H7 (cell line): ENCODE measurements at places on chromosomes 13 and 19.

DNA sequence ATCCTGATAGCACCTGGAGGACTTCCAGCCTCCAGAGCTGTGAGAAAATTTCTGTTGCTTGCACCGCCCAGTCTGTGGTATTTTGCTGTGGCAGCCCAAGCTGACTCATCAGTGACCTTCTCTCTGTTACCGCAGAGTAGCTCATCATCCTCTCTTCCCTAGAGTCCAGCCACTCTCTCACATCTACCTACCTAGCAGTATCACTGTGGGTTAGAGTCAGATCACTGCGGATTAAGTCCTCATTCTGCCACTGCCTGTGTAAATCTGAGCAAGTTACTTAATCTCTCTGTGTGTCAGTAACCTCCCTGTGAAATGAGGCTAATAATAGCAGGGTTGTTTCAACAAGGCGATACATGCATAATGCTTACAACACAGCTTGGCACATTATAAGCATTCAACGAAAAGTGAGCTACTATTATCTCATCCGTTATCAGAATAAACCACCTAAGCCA, 40.3 kb upstream of the USPL1 start:
- no peak for DNase-seq

- DNase-seq, result no peak
These were observed 293.3 kb upstream of the MAB21L1 start for GRCh38 chr13:35769812-35770211.

- peak; percentile 87 for DNase-seq
These were observed 20.6 kb upstream of the WDR18 start for GRCh38 chr19:963486-963951.

DNA sequence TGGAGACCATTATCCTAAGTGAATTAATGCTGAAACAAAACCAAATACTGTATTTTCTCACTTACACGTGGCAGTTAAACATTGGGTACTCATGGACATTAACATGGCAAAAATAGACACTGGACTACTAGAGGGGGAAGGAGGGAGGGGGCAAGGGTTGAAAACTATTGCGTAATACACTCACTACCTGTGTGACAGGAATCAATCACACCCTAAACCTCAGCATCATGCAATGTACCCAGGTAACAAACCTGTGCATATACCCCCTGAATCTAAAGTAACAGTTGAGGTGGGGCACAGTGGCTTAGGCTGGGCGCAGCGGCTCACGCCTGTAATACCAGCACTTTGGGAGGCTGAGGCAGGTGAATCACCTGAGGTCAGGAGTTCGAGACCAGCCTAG, 207.0 kb downstream of the TDRD3 start:
- DNase-seq, result no peak

- no peak for DNase-seq
These were observed 723.8 kb downstream of the UQCRFS1 start for GRCh38 chr19:28489126-28489660.

- DNase-seq, result no peak
These were observed 151.2 kb downstream of the DIAPH3 start for GRCh38 chr13:60012488-60012887.

GRCh38 chr19:13031917-13032623, 36.8 kb downstream of the NFIX start:
- DNase-seq, result no peak

DNA sequence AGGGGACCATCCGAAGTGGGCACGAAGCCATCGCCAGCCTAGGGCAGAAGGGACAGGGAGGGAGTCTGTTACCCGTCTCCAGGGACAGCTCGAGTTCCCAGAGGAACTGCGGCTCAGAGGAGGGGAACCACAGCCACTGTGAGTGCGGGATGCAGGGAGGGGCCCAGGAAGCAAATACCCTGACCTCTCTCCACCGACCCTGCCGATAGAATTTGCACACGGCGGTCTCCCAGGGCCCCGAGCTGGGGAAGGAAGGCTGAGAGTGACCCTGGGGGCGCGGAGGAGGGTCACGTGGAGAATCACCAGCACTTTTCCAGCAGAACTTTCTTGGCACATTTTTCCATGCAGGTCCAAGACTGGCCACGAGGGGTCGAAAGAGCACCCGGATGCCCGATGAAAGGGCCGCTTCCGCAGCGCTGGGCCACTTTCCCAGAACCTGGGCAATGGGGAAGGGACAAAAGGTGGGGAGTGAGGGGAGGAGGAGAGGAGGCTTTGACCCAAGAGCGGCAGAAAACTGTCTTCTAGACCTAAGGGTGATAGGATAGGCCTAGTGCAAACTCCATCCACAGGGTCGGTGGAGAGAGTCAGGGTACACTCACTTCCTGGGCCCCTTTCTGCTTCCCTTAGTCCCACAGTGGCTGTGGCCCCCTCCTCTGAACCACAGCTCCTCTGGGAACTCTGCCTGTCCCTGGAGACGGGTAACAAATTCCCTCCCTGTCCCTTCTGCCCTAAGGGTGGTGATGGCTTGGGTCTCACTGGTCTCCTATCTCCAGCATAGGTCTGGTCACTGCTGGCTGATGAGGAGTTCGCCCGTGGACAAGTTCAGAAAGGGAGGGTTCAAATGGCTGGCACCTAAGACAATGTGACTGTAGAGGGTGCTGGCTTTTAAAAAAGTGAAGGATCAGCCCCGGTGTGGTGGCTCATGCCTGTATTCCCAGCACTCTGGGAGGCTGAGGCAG, 5.3 kb upstream of the GPR4 start:
- peak; percentile 89 for DNase-seq
